CD4-positive, alpha-beta T cell treated with Interleukin-6 for 4 hours (primary cell): ENCODE measurements at places on chromosomes 6 and 20.
A peak's percentile ranks its signal among the peaks of the same experiment; 100 is the strongest.

DNA sequence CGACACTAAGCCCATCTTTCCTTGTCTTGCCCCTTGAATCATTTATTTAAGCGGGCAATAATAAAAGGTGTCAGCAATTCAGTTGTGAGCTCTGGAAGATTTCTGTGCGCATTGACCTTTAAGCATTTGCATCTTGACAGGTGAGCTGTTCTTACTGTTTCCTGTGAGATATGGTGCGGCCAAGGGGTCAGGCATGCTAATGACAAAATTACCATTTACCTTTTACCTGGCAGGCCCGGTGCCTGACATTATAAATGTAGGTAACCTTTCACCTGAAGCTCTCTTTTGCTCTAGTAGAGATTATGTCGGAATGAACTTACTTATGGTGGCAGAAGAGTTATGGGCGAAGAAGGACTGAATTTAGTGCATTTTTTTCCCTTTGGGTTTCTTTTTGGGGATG lies 89.3 kb upstream of the EEF1E1 start:
- no peak for DNase-seq

DNA sequence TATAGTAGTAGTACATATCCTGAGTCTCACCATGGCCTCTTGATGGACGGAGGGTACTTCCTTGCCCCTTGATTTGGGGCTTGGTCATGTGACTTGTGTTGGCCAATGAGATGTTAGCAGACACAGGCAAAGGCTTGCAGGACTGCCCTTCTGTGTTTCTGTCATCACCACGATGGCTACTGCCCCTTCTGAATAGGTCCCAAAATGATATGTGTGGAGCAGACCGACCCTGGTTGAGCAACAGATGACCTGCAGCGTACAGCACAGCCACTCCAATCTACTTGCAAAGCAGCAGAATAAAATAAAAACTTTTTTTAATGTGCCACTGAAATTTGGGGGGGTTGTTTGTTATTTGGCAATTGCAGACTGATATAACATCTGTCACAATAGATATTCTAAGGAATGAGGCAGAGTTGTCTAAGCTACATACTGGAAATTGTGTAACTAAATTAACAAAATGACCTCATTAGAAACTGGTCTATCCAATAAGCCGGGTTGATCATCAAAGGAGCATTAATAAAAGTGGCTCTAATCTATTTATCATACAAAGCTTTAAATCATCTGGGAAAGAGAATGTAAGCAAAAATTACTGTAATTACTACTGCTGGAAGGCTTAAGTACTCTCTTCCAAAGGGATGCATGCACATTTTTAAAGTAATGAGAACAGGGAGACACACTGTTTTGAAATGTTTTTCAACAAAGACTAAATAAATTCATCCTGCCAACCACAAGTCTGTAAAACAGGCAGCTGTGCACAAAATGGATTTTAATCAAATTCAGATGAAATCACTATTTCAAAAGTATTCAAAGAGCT lies 209.5 kb downstream of the KIF16B start:
- DNase-seq: no peak

GRCh38 chr6:123804014-123804786 lies 535 bp downstream of the NKAIN2 start:
- DNase-seq: no peak

GRCh38 chr20:45312241-45312640 lies 4.1 kb upstream of the MATN4 start:
- DNase-seq: no peak

- peak; percentile 52 for DNase-seq
These were observed 23.2 kb downstream of the RBCK1 start for GRCh38 chr20:431012-431904.

GRCh38 chr6:17994019-17994418 lies 6.6 kb upstream of the KIF13A start:
- DNase-seq: no peak

GRCh38 chr6:23329086-23329485 lies 759.7 kb downstream of the HDGFL1 start:
- DNase-seq: no peak

DNA sequence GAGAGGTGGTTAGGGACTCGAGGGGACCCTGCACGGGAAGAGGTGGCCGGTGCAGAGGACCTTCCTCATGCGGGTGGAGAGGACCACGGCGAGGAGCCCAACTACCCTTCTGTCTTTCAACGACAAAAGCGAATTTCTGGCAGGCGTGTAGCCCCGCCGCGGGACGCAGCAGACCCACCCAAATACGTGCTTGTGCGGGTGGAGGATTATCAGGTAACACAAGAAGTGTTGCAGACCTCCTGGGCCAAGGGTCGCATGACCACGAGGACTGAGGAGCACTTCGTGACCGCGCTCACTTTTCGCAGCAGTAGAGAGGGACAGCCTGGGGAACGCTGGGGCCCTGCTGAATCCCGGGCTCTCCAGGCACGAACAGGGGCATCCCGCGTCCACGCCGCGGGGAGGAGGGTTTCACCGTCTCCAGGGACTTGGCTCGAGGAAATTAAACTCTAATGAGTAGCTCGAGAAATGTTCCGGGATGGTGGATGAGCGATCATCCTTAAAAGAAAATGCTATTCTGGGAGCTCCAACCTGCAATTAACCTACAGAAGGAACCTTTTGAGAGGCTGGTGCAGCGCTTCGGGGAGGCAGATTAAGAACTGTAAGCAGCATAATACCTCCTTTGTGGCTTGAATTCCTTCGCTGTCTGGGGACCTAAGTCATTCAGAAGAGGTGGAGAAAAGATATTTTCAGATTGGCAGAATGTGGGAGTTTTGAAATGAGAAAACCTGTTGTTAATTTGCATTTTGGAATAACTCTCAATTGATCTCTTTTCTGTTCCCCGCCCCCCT lies 804 bp downstream of the C6orf141 start:
- DNase-seq: no peak

DNA sequence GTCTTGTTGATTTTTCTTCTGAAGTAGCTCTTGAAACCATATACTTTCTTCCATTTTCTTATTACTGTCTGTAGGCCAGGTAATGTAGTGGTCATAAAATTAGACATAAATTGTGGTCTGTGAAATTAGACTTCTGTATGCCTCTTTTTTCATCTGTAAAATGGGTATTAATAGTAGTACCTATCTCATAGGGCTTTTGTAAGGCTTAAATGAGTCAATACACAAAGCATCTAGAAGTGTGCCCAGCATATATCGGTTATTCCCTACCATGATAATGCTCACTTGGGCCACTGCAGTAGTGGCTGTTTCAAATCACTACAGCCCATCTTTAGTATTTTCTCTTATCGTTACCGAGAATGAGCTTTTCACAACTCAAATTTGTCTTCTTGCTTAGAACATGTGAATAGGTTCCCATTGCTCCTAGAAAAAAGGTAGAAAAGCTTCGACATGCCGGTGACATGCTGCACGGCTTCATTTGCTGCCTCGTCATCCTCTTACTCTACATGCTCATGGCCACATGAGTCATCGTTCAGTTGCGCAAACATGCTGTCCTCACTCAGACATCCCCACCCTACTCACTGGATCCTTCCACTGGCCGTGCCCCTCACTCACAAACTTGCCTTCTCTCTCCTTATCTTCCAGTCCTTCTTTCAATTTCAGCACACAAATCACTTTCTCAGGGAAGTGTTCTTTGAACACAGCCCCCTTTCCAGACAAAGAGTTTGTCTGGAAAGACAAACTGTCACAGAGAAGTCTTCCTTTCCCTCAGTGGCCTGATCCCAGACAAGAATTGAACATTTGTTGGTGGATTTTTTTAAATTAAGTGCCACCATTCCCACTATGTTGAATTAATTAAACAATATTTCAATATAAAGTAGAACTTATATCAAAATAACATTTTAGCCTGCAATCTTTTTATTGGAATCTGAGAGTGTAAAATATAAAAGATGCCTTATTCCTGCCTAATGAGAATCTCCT lies 32.2 kb upstream of the ERVFRD-1 start:
- DNase-seq: peak; percentile 5

GRCh38 chr6:7642791-7643190 lies 52.8 kb downstream of the SNRNP48 start:
- DNase-seq: no peak

- no peak for DNase-seq
These were observed 269.5 kb upstream of the HSF2 start for GRCh38 chr6:122130026-122130348.

DNA sequence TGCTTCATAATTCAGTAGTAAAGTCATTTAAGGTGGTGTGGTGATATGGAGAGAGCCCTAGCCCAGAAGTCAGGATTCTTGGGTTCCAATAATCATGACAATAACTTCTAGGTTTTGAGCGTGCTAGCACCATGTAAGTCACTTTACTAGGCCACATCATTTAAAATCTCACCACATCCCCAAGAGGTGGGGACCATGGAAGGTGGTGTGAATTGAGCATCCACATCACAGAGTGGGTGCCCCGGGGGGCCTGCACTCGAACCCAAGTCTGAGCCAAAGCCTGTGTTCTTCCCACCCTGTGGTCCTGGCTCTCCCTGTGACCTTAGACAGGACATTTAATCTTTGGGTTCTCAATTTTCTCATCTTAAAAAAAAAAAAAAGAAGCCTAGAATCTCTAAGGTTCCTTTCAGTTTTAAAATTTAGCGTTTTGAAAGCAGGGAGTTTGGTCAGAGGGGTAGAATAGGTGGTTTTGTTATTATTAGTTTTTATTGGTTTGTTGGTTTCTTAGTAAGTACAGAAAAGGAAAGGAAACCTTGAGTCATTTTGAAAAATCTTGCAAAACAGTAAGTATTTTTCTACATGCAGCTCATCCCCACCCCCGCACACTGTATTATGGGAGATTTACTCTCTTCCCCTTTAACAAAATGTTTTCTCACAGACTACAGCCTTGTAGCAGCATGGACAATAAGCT lies 26.4 kb downstream of the ARMC2 start:
- peak; percentile 53 for DNase-seq

DNA sequence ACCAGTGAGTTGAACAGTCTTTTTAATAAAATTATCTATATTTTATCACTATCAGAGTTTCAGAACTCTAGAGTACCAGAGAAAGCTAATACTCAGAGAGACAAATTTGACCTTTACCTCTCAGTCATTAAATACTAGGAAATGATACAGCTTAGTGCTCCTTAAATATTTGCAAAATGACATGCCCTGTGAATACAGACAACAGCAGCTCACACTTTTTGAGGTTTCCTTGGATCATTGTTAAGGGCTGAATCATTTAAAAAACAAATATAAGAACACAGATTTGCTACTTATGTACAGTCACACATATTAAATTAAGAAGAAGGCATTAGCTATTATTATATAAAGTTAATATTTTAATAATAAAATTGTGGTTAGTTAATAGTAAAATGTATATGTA lies 1158.7 kb upstream of the EYS start:
- DNase-seq: no peak

GRCh38 chr6:21185861-21186478 lies 407.6 kb upstream of the SOX4 start:
- no peak for DNase-seq

- no peak for DNase-seq
These were observed 2.4 kb downstream of the PHF3 start for GRCh38 chr6:63637865-63638445.

GRCh38 chr6:91088976-91089375 lies 502.1 kb upstream of the MAP3K7 start:
- DNase-seq: no peak

GRCh38 chr20:16189371-16189770 lies 383.9 kb downstream of the KIF16B start:
- no peak for DNase-seq

DNA sequence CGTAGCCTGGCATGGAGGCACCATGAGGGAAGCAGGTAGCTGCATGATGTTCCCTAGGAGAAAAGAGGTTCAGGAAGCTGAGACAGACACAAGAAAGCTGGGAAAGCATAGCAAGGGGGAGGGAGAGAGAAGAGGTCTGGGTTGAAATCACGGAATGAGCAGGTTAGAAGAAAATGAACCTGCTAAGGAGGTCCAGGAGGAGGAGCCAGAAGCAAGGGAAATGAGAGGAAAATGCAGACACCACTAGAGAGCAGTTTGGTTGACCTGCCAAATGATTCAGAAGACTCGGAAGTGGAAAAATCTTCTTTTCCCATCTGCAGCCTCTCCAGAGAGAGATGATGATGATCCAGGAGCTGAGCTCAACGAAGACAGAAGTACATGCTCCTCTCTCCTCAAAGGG lies 70.9 kb downstream of the VIP start:
- DNase-seq: no peak

DNA sequence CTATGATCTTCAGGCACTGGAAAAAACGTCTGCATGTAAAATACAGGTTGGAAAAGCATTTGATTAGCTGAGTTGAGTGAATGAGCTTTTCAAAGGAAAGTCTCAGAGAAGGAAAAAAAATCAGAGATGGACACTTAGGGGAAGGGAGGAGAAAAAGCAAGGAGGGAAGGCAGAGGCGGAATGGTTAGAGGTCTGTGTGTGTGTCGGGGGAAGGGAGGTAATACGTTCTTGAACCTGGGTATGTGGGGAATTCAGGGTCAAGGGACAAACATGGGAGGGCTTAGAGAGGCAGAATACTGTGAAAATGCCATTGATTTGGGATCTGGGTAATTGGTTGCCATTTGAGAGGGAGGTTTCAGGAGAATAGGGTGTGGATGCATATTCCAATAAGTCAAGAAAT lies 5.1 kb downstream of the PRRT1 start:
- no peak for DNase-seq

DNA sequence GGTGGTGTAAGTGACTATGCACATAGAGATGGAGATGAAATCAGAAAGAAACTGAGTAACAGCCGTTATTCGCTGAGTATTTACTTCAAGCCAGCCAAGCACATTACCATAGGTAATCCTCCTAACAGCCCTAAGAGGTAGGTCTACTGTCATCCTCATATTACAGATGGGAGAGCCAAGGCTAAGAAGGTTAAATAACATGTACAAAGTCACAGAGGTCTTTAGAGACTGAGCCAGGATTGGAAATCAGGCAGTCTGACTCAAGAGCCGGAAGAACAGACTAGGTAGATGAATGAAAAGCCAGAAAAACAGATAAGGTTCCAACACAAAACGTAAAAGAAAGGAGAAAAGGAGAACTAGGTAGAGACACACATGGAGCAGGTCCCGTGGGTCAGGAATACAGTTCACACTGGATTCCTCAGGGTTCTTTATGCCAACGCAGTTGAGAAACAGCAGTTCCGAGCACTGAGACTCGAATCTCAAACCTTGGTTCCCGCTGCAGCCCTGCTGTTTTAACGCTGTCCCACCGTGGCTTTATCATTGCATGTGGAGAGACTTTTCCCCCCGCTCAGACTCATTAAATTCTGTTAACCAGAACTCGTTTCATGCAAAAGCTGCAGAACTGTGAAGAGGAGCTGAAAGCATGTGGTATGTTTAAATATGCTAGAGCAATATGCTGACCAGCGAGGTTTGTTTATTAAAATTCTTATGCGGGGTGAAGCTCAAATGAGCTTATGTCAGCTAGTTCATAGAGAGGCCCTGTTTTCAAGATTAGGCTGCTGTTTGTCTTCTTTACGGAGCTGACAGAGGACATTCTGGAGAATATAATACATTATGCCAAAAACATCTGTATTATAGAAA lies 537.9 kb downstream of the CD83 start:
- DNase-seq: no peak

- DNase-seq: no peak
These were observed 23.1 kb downstream of the VPS52 start for GRCh38 chr6:33248643-33248931.

- peak; percentile 52 for DNase-seq
These were observed 155.3 kb upstream of the ZNF217 start for GRCh38 chr20:53748821-53749421.
